ENCODE measurements at places on chromosomes 3 and 15.

- no peak for DNase-seq
These were observed 50.7 kb downstream of the PROS1 start for GRCh38 chr3:93923006-93923405.

- DNase-seq = no peak
These were observed 147.8 kb downstream of the PLCL2 start for GRCh38 chr3:17032407-17033034.

DNA sequence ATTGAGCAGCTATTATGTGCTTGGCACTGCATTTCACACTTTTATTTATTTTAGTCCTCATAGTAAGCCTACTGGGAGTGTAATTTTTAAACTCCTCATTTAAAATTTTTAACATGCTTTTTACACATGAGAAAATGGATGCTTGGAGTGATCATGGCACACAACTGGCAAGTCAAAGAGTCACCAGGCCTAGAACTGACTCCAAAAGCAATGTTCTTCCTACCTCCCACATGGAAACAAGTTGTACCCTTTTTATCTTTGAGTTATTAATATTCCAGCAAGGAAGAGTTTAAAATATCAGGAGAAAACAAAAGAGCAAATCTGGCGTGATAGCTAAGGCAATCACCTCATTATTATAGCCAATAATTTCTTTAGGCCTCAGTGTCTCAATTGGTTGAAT, 100.6 kb downstream of the MEIS2 start:
- no peak for DNase-seq

DNA sequence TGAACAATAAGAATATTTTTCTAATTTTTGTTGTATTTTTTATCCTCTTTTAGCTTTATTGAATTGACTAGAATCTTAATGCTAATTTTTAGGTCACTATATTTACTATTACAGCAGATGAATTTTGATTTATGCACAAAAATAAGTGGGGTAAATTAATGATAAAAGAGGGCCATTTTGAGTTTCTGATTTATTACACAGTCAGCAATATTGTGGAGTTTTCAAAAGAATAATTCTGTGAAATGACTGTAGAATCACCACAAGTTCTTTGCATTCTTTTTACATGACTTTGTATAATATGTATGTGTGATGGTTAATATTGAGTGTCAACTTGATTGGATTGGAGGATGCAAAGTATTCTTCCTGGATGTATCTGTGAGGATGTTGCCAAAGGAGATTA, 812.4 kb upstream of the DPPA4 start:
- DNase-seq = no peak

- DNase-seq = no peak
These were observed 92.5 kb downstream of the LIPC start for GRCh38 chr15:58524247-58524646.

GRCh38 chr3:56894881-56895431, 93.2 kb upstream of the ARHGEF3 start:
- DNase-seq = no peak

- DNase-seq = no peak
These were observed 6.0 kb upstream of the SLC6A1 start for GRCh38 chr3:10986592-10986991.

DNA sequence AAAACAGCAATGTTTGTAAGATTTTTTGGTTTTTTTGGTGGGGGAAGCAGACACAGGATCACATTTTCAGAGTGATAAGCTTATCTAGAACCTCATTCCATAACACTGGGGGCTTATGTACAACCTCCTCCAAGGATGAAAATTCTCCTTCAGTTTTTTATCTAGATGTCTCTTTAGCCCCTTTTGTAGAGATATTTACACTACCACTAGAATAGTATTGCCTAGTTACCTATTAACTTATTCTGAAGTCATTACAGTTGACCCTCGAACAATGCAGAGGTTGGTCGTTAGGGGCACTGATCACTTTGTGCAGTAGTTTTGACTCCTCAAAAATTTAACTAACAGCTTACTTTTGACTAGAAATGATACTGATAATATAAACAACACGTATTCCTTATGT, 32.8 kb downstream of the IFT57 start:
- DNase-seq = no peak

DNA sequence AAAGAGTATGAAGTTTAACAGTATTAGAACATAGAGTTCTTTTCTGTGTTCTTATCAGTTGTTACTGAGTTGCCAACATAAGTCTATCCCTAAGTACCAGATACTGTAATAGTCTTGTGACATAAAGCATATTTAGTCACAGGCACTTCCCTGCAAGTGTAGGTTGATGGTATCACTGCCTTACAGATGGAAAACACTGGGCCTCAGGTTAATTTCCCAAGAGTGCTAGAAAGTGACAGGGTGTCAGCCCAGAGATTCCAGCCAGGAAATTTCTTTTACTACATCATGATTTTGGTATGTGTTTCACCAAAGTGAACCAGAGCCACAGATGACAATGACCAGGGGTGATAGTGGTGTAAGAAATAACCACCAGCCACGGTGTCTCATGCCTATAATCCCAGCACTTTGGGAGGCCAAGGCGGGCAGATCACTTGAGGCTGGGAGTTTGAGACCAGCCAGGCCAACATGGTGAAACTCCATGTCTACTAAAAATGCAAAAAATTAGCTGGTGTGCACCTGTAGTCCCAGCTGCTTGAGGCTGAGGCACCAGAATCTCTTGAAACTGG, 3.2 kb downstream of the EIF1B start:
- no peak for DNase-seq

- DNase-seq = no peak
These were observed 41.1 kb upstream of the ARL8B start for GRCh38 chr3:5080779-5081550.

DNA sequence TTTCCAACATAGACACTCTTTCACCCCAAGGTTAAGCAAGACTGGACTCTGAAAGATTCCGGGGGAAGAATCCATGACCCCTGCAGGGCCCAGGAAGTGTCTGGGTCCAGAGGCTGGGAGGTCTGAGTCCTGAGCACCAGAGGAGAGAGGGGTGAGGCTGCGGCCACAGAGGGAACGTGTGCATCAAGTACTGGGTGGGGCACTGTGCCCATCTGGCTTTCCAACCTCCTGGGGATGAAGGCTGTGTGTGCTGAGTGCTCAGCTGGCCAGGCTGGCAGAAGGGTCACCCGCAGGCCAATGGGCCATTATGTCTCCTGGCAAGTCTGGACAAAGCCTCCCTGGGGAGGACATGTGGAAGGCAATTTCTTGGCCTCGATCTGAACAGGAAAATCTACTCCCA, 3.3 kb downstream of the CHRNA3 start:
- no peak for DNase-seq

GRCh38 chr3:111874177-111874820, 15.2 kb downstream of the PHLDB2 start:
- no peak for DNase-seq

- DNase-seq = no peak
These were observed 132.6 kb upstream of the LIPC start for GRCh38 chr15:58298879-58299850.

GRCh38 chr15:31366169-31366734, 39.6 kb downstream of the KLF13 start:
- no peak for DNase-seq

DNA sequence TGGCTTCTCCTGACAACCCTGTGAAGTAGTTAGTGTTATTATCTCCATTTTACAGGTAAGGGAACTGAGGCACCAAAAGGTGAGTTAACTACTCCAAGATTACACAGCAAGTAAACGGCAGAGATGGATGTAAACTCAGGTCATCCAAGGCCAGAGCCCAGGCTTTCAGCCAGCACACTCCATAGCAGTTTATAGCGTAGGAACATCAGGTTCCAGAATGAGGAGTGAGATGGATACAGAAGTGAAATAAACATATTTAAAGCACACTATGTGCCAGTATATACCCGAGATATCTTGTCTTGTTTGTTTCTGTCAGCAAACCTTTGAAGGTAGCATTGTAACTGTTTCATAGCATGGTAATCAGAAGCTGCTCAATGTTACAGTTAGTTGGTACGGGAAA, 279.0 kb downstream of the OXSM start:
- DNase-seq = no peak

Measured in hematopoietic multipotent progenitor cell (in vitro differentiated cells).